ENCODE measurements at places on chromosomes 16 and 17.

DNA sequence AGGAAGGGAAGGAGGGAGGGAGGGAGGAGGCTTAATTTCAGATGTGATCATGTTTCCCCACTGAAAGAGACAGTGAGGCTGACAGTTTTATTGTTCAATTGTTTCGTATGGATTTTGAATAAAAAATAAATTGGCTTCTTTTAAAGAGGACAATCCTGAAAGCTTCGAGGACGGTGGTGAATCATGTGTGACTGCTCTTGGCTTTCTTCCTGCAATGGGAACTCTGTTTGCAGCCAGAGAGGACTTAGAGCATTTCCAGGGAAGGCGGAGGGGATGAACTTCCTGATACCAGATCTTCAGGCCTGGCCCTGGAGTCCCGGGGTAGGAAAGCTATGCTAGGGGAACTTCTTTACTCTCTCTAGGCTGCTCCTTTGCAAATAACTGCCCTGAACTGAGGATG lies 72.8 kb upstream of the C16orf82 start:
- DNase-seq: no peak

GRCh38 chr17:28725166-28725659 lies 820 bp downstream of the TLCD1 start:
- peak; percentile 56 for DNase-seq

DNA sequence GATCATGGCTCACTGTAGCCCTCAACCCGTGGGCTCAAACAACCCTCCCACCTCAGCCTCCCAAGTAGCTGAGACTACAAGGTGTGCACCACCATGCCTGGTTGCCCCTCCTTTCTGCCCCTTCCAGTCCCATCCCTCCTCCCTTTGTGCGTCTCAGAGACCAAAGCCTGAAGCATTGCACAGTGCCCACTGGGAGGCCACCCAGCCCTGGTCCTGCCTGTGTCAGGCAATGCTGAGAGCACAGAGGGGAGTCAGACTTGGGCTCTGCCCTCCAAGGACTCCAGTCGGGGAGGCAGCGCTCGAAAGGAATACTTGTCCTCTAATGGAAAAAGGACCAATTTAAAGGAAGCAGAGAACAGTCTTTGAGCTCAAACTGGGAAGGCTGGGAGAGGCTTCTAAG lies 20.4 kb downstream of the RAI1 start:
- DNase-seq: no peak

GRCh38 chr17:37488607-37489196 lies 989 bp upstream of the DUSP14 start:
- peak; percentile 17 for DNase-seq

- no peak for DNase-seq
These were observed 58.9 kb downstream of the HLF start for GRCh38 chr17:55323518-55324295.

DNA sequence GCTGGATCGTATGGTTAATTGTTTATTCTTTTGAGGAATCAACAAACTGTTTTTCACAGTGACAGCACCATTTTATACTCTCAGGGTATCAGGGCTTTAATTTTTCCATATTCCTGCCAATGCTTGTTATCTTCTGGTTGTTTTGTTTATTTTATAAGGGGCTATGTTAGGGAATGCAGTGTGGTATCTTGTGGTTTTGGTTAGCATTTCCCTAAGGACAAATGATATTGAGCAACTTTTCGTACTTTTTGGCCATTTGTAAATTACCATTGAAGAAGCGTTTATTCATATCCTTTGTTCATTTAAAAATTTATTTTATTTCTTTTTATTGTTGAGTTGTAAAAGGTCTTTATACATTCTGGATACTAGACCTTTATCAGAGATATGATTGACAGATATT lies 322.0 kb upstream of the SALL1 start:
- no peak for DNase-seq

GRCh38 chr17:78204387-78205123 lies 9.5 kb upstream of the BIRC5 start:
- DNase-seq: no peak

GRCh38 chr16:13298666-13299065 lies 397.3 kb downstream of the SHISA9 start:
- no peak for DNase-seq

- DNase-seq: no peak
These were observed 12.4 kb downstream of the SLC47A2 start for GRCh38 chr17:19703828-19704613.

Measured in DMS153 (cell line).